Erythroblast (primary cell): ENCODE measurements at places on chromosomes 7 and 10.
A peak's percentile ranks its signal among the peaks of the same experiment; 100 is the strongest.

GRCh38 chr10:28363376-28363775, 60.5 kb upstream of the MPP7 start:
- DNase-seq = no peak

DNA sequence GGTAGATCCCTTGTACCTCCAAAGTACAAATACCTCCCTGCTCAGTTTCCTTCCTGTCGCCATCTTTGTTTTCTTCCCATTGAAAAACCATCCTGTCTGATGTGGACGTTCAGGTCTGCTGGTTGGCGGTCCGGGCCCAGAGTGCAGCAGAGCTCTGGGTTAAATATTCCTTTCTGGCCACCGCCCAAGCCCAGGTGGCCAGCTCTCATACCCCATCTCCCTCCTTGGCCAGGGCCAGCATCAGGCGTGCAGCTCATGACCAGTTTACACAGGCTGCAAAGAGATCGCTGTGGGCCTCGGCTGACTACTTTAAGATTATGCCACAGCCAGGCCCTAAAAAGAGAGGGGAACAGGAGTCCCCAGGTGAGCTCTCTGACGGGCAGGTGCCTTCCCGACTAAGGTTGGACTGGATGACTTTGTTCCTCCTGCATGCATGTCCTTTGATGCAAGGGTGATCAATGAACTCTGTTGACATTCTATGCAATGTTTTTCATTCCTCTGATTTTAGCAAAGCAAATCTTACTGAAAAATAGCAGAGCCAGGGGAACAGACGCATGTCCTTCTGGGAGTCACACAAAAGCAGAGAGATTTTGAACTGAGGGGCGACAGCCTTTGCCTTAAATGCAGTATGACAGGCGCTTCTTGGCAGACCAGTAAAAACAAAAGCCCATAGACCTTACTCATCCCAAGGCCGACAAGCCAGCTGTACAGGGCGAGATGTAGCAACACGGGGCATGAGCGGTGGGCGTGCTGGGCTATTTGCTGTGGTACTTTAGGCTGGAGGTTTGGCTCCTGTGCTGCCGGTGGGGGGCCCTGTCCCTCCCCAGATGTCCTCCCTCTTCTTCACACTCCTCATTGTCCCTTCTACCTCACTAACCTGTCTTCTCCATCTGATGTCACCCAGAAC, 33.3 kb upstream of the SH2B2 start:
- DNase-seq = no peak

DNA sequence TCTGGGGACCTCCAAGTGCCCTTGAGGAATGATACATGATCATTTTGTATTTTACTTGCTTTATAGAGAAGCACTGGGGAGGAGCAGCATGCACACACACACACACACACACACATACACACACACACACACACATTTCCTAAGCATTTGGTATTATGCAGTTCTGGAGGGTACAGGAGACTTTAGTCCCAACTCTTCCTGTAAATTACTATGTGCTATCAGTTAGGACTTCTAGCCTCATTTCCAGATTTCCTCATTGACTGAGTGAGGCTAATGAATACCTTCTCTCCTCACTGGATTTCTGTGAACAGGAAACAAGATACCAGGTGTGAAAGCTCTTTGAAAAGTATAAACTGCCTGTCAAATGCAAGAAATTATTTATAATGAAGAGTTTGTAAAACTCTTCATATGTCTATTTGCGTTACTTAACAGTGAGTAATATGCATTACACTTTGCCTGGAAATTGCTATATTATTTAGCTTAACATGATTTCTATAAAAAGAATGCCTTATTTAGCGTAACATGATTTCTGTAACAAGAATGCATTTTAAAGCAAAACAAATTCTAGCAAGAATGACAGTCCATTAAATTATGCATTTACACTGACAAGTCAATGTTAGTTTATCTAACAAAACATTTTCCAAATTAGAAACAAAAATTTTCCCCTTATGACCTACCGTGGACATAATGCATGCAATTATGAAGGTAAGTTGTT, 34.2 kb downstream of the ACTA2 start:
- DNase-seq = no peak

- DNase-seq = no peak
Measured at GRCh38 chr10:15504101-15504840, 133.2 kb upstream of the FAM171A1 start.

DNA sequence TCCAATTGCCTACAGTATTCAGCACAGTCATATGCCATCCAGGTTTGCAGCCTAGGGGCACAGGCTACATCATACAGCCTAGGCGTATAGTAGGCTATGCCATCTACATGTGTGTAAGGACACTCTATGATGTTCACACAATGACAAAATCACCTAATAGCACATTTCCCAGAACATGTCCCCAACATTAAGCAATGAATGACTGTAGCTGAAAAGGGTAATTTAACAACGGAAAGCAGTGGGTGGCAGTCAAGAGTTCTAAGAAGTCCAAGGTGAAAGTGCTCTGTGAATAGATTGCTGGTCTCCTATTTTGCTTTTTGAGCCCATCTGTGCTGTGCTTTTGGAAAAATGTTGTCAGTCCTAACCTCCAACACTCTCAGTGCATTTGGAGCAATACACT, 162.6 kb downstream of the KLF6 start:
- DNase-seq = no peak

DNA sequence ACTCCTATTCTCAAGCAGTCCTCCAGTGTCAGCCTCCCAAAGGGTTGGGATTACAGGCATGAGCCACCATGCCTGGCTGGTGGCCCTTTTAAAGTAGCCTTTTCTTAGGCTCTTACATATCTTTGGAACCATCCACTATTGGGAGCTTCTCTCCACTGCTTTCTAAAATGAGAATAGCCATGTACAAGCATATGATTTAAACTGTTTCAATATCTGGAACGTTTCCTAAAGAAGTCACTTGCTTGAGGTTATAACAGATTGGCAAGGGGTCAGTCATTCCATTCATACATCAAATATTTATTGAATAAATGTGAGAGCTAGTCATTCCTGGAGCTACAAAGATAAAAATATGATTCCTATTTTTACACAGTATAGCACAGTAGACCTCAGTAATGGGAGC, 97.4 kb upstream of the LRGUK start:
- no peak for DNase-seq

DNA sequence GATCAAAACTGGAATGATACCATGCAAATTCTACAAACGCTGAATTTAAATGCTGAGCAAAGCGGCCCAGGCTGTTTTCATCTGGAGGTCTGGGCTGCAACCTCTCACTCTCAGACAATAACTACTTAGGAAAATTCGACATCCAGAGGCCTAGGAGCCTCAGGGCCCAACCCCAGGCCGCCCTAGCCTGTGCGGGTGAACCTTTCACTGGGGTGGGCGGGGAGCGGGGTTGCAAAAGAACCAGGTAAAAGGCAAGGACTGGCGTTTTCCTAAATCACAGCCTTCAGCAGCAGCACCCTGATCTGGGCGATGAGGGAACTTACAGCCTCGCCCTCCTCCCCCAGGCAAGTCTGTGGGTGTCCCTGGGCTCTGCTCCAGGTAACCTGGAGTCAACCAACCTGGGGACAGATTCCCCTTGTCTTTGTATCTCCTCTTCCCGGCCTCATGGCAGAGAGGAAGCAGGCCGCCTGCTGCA, 33.4 kb downstream of the CALML5 start:
- no peak for DNase-seq

- no peak for DNase-seq
Measured at GRCh38 chr10:72333112-72334015, 21.4 kb downstream of the DNAJB12 start.

GRCh38 chr7:149819961-149820340, 18.2 kb upstream of the ZNF862 start:
- DNase-seq = no peak

DNA sequence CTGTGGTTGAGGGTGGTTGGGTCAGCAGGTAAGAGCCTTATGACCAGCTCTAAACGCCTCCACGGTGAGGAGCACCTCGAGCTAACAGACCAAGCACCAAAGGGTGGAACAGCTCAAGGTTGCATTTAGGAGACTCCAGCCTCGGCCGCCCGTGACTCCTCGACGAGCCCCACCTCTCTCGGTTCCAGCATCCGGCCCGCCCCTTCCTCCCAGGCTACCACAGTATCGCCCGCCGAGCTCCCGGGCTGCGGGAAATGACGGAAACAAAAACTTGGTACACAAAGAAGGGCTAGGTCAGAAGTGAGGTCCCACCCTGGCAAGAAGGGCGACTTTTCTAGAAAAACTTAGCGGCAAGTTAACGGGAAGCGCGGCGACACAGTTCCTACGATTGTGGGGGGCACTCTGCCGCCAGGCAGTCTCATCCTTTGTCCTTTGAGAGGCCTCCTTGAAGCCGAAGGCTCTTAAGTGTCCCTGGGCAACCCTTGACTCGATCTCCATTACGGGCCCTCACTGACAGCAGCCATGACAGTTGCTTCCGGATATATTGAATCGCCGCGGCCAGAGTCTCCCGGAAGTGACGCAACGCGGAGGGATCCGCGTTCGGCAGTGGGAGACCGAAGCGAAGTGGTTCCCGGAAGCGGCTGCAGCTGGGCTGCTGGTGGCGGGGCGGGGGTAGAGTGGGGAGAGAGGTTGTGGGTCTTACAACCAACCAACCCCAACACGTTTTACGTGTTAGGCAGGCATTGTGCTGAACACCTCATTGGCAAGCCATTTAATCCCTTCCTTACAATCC, 40.2 kb upstream of the ZNF518A start:
- DNase-seq = peak; percentile 97

DNA sequence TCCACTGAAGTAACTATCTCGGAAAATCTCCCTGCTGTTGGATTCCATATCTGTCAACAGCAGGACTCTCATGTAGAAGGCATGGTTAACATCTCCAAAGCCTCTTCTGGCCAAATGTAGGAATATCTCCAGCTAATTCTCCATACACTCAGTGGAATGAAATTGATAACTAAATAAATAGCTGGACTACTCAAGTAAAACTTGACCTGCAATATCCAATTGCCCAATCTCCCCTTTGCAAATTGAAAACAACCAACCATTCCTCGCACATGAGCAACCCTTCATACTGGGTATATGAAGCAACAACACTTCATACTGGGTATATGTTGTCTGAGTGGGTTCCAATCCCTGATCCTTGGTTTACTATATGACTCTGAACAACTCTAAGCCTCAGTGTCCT, 105.4 kb upstream of the KMT2E start:
- no peak for DNase-seq

DNA sequence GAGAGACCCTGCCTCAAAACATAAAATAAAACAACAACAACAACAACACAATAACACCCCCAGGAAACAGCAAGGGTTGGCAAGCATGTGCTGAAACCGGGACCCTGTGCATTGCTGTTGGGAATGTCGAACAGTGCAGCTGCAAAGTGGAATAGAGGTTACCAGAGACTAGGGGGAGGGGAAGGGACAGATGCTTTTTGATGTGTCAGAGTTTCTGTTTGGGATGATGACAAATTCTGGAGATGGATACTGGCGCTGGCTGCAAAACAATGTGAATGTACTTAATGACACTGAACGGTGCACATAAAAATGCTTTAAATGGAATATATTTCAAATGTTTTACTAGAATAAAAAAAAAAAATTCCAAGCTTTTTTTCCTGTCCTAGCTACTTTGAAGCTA, 241.8 kb downstream of the TEX36 start:
- no peak for DNase-seq

- no peak for DNase-seq
Measured at GRCh38 chr7:91091631-91092030, 172.6 kb upstream of the FZD1 start.

DNA sequence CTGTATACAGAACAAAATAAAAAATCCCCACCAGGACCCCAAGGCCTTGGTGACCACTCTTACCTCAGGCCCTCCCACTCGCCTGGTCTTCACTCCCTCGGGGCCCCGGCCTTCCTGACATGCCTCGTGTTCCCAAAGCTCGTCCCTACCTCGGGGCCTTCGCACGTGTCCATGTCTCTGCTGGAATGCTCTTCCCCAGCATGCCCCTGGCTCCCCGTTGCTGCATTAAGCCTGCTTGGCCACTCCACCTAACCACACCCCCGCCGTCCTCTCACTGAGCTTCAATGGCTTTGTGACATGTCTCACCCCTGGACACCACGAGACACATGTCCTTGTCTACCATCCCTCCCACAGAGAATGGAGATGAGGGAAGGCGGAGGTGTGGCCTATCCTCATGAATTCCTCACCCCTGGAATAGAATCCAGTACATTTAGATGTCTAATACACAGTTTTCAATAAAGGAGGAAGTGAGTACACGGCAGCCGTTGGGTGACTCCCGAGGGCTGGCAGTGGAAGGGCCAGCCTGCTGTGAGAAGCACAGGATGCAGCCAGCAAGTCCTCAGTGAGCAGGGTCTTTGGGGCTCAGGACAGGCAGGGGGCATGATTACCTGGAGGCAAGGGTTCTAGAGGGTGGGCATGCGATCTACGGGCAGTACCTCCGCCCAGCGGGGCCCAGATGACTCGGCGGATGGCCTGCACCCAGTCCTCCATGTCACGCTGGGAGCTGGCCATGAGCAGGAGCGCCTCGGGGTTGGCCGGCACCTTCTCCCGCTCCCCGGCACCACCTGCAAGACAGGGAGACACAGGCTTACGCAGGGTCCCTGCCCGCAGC, 125.7 kb downstream of the ARHGAP22 start:
- no peak for DNase-seq

DNA sequence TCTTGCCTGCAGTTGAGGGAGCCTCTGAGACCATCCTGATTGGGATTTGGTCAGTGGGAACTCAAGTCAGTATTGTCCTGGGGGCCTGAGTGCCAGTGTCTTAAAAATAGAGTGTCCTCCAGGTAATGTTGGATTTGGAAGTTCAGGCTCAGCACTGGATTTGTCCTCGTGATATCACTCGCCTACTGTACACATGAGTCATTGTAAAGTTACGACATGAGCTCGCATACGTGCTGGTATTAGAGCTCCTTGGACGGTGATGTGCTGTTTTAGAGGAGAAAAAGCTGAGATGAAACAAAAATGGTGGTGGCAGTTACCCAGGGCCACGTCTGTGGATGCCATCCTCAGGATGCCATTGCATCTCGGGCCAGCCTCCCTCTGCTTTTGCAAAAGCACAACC, 78.2 kb downstream of the MGMT start:
- no peak for DNase-seq

GRCh38 chr7:157587805-157588560, 251.2 kb downstream of the DNAJB6 start:
- no peak for DNase-seq

DNA sequence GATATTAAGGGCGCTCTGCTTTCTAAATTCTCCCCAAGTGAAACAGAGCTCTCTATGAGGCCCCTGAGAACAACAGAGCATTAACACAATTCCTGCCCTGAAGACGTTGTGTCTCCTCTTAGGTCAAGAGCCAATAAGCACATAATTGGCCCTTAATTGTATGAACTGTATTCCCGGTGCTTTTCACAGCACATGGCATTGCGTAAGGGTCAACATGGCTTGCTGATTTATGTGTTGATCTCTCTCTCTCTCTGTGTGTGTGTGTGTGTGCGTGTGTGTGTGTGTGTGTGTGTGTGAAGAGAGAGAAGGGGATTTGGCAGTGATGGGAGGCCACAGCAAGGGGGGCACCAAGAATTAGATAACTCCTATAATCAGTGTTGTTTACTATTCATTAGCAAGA, 40.5 kb downstream of the LYZL1 start:
- no peak for DNase-seq

GRCh38 chr10:2079603-2080078, 342.3 kb upstream of the ADARB2 start:
- no peak for DNase-seq
